ENCODE measurements at places on chromosomes 12 and 14. TPM values are rescaled to one million over a fixed set of nuclear protein-coding genes. Genes with fewer than 3 reads are reported as not detected.

COCH gene
- total RNA-seq, result 0.18 TPM

NOVA1 gene
- total RNA-seq, result 2.1 TPM

JPH4 gene
- not detected for total RNA-seq

C1QL4 gene
- total RNA-seq, result 0.13 TPM

TSPAN11 gene
- 2.2 TPM for total RNA-seq

PPFIA2 gene
- 0.40 TPM for total RNA-seq

KCNMB4 gene
- 8.7 TPM for total RNA-seq

NTF3 gene
- not detected for total RNA-seq

ZFHX2 gene
- 0.49 TPM for total RNA-seq

CCDC196 gene
- total RNA-seq, result not detected

GPRC5A gene
- 15.1 TPM for total RNA-seq
